ENCODE measurements at places on chromosomes 16 and 17.

GRCh38 chr16:47320546-47321310, 140.1 kb downstream of the ITFG1 start:
- no peak for DNase-seq

GRCh38 chr17:81251094-81251708, 12.1 kb downstream of the NDUFAF8 start:
- no peak for DNase-seq

DNA sequence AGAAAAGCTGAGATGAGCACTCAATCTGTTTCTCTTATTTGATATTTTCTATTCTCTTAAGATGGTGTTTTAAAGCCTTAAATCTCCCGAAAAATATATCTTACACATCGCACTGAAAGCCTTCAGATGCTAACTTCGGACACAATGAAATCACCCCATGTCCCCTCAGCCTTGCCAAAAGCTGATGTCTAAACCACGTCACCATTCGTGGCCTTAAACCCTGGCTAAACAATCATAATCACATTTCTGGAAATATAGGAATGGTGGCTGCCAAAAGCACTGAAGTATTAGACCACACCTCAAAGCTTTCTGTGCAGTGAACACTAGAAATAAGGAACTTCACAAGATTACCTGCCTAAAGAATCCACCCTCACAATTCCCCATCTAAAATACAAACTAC, 402.7 kb downstream of the SOX9 start:
- DNase-seq: no peak

- no peak for DNase-seq
These were observed 14.6 kb downstream of the PCTP start for GRCh38 chr17:55765472-55765871.

Measured in liver (tissue), 10 donors.